ENCODE measurements at places on chromosomes 5 and 9.

GRCh38 chr5:66958980-66959641, 237.5 kb downstream of the CD180 start:
- DNase-seq = no peak

DNA sequence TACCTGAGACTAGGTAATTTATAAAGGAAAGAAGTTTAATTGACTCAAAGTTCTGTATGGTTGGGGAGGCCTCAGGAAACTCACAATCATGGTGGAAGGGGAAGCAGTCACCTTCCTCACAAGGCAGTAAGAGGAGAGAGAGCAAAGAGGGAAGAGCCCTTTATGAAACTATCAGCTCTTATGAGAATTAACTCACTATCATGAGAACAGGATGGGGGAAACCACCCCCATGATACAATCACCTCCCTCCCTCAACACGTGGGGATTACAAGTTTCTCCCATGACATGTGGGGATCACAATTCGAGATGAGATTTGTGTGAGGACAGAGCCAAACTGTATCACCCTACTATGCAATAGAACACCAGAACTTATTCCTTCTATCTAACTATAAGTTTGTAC, 27.9 kb downstream of the CD274 start:
- no peak for DNase-seq

- DNase-seq = no peak
Observed at GRCh38 chr5:103234239-103234975, 24.2 kb upstream of the MACIR start.

- no peak for DNase-seq
Observed at GRCh38 chr9:26264709-26265601, 586.7 kb upstream of the TUSC1 start.

DNA sequence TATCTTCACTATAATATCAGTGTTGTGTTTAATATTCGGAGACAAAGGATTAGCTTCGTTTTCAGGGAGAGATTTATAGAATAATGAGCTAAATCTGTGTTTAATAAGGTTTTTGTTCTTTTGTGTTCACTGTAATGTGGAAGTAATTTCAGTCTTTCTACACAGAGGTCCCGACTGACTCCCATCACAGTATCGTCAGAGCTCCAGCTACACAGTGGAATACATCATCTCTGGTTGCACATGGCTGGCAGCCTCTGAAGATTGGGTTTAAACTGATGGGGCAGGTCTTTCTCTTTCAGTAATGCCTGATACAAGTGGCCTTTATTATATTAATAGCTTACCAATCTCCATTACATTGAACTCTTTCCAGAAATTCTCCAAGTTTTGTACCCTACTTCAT, 736.7 kb upstream of the RIOK2 start:
- DNase-seq = no peak

GRCh38 chr5:52983731-52984636, 5.2 kb upstream of the ITGA2 start:
- DNase-seq = no peak

GRCh38 chr9:130780865-130781504, 54.1 kb upstream of the ABL1 start:
- DNase-seq = no peak
